Keratinocyte (primary cell): ENCODE measurements at places on chromosomes 7 and 10.
A peak's percentile ranks its signal among the peaks of the same experiment; 100 is the strongest.

- DNase-seq = peak; percentile 87
Observed at GRCh38 chr7:54260941-54261371, 281.2 kb upstream of the VSTM2A start.

DNA sequence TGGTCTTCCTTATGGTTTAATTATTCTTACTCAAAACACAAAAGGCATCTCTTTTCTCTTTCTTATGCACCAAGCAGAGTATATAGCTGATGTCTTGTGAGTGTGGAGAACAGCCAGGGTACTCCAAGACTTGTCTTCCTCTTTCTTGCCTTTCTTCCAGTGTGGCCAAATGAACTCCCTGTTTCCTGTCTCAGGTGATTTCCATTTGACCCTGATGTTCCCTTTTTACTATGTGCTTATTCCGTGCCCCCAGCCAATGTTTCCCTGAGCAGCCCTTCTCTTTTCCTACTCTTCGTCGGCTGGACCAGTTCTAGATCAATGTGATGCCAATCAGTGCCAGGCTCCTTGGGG lies 12.6 kb downstream of the OR9A4 start:
- DNase-seq = no peak

DNA sequence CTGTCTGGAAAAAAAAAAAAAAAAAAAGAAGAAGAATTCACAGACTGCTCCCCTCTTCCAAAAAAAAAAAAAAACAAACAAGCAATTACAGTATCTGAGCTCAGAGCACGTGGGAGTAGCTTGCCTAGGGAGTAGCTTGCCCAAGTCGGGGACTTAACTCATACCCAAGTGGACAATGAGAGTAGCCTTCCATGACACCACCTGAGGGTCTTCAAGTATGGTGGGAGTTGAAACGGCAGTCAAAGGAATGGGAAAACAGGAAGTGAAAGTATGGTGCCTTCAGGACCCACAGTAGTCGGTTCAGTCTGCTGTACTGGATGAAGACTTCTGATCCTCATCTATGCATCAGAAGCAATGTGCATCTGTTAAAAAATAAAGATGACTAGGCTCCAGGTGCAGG lies 10.6 kb downstream of the VOPP1 start:
- no peak for DNase-seq

GRCh38 chr7:66183700-66184099 lies 21.4 kb upstream of the TPST1 start:
- no peak for DNase-seq

- no peak for DNase-seq
Observed at GRCh38 chr7:101676956-101677355, 47.9 kb upstream of the MYL10 start.

GRCh38 chr10:50501924-50502452 lies 121.8 kb downstream of the SGMS1 start:
- DNase-seq = no peak

DNA sequence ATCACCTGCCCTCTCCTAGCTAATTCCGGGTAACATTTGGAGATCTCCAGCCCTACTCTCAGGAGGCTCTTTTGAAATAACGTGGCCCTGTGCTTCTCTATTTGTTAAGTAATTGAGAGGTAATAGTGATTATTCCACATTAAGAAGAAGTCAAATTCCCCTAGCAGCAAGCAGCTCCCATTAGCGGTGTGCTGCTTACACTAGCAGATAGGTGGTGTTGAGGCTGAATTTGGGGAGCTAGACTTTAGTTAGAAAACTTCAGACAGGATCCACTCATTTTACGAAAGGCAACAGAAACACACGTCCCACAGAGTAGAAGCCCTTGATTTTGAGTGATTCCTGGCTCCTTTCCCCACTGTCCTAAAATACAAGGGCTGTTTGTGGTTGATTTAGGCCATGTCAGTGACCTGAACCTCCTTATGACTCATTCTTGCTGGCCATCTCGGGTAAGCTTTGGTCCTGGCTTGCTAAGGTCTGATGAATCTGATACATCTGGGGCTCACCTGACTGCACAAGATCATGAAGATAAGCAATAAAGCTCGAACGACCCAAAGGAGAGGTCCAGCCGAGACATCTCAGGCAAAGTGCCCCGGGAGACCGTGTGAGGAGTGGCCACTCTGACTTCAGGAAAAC lies 77.2 kb downstream of the FAM204A start:
- no peak for DNase-seq

DNA sequence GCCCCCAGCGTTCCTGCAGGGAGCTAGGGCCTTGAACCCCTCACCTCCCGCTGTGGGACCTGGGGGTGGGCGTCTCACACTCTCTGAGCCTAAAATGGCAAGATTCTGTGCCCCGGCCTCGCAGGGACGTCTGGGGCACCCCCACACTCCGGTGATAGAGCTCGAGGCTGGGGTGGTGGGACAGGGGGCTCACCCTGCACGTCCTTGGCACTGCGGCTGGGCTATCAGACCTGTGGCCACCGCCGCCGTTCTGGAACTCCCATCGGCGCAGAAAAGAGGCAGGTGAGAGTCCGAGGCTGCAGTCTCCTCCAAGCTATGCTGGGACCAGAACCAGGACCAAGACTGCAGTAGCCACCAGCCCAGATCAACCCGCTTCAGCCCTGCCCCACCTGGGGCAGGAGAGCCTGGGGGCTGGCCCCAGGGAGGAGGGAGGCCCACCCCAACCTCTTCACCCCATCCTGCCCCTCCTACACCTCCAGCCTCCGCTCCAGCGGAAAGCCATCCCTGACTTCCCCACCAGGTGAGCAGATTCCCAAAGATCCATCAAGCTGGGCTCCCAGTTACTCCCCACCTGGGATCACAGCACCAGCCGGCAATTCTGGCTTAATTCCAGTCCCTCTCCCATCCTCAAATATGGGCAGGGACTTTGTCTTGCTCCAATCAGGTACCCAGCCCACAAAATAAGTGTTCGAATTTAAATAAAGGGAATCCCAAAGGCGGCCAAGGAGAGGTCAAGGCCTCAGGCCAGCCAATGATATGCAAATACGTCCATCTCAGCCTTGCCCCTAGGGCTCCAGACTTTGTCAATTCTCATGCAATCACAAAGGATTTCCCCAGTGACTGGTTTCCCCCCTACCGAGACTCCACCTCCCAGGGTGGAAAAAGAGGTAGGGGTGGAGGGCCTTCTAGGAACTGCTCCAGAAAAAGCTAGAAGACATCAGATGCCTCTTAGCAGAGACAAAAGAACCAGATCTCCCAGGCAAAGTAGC lies 16.4 kb downstream of the TNRC18 start:
- DNase-seq = no peak

- DNase-seq = no peak
Observed at GRCh38 chr7:35334506-35334905, 80.6 kb upstream of the TBX20 start.

DNA sequence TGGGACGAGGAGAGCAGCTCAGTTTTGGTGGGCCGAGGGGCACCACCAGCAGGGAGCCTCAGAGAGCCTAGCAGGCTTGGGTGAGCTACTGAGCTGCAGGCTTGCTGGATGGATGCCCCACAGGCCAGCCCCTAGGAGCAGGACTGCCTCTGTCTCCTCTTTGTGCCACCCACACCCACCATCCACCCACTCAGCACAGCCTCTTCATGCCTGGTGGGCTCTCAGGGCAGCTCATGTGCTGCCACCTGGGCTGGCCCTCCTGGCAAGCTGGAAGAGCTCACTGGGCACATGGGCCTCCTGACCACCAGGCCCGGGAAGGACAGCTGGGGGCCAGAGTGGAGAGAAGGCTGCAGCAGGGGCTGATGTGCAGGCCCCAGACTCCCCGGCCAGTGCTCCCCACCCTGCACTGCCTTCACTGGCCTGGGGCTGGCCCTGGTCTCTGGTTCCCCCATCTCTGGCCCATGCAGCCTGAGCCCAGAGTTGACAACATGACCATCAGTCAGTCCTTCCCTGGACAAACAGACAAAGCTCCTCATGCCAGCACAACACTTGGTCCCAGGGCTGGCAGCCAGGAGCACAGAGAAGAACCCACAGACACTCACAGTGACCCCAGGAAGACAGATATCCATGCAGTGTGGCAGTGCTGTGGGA lies 8.2 kb downstream of the RASGEF1A start:
- no peak for DNase-seq

DNA sequence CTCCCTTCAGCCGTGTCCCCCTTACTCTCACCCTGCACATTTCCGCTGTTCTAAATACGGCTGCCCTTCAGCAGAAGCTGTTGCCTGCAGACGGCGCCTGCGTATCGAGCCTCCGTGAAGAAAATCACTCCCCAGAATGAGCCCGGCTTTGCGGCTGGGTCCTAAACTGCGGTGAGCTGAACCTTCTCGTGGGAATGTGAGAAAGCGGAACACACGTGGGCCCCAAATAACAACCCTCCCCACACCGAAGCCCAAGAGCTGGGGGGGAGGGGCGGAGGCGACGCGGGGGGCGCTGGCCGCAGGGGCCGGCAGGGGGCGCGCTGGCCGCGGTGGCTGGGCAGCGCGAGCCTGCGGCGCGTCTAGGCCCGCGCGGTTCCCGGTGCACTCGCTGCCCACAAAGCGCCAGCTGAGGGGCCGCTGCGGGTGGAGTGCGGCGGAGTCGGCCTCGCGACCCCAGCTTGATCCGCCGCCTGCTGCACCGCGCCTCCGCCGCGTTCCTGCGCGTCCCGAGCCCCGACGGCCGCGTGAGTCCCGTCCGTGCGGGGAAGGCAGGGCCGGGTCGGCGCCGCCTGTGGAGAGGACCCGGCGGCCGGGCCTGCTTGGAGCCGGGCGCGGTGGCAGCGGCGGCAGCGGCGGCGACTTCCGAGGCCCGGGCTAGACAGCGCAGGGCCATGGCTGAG lies at the start of gene ZNF398:
Gene ZNF398 (plus strand): TSS at position 382 of the 680 bp plus-strand sequence. CDS start 290 bp downstream, at position 672.
- DNase-seq = no peak
